T-helper 9 cell (primary cell): ENCODE measurements at places on chromosomes 6 and 20.

DNA sequence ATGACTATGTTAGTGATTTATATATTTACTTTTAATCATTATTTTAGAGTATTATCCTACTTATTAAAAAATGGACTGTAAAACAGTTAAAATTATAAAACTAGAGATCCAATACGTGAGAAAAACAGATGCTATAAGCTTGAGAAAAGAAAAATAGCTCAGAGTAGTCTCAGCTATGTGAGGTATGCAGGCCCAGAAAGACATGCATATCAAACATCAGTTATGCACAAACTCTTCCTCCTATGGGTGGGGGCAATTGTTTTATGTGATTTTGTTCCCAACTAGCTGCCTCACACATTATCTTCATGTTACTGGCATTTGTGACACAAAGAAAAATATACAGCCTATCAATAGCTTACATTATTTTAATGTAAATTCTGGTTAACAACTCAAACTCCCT, 28.8 kb downstream of the RARS2 start:
- DNase-seq, result no peak

GRCh38 chr6:27514906-27515495, 42.1 kb upstream of the ZNF184 start:
- no peak for DNase-seq

- DNase-seq, result no peak
Observed at GRCh38 chr20:46960536-46960935, 65.9 kb downstream of the EYA2 start.

DNA sequence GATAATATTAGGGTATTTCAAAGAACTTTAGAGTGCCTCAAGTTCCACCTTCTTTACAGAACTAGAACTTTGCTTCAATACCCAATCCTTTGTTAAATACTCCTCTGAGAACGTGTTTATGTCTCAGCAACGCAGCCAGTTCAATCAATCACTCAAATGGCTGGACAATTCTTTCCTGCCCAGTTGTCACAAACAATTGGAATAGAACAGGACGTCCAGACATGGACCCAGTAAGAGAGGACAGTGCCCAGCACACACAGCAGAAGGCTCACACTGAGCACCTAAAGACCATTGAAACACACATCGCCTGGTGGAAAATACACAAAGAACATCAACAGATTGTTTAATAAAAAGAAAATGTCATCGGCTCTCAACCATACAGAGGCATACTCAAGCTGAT, 140.6 kb downstream of the TTLL2 start:
- no peak for DNase-seq

DNA sequence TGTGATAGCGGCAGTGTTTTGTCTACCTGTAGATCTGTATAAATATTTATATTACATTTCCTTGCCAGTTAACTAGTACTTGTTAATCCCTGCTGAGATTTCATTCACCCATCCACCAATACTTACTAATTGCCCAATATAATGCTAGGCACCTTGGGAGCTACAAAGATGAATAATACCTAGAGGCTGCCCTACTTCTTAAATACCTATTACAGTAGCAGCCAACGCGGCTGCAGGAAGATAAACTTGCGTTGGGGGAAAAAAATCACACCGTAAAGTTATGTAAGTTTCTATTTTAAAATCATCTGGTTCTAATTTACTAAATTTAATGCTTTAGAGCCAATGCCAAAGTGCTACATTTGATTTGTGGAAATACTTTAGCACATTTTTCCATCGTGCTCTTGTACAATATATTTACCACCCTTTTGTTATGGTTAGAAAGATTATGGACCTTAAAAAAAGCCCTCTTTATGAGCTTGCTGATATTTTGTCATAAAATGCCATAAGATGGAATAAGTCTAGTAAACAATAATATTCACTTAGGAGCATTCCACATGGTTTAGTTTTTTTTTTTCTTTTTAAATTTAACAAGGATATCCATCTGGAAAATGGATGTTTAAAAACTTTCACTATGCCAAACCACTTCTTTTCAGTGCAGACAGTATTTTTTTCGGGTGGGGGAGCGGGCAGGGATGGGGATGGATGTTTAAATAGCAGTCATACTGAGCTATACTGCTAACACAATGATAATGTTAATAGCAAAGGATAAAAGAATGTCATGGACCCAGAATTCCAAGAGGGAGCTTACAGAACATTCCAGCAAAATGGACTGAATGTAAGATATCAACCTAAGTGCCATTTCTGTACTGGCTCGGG, 13.2 kb upstream of the NEDD9 start:
- DNase-seq, result no peak

- DNase-seq, result no peak
Observed at GRCh38 chr6:143271024-143271423, 179.5 kb downstream of the ADAT2 start.

DNA sequence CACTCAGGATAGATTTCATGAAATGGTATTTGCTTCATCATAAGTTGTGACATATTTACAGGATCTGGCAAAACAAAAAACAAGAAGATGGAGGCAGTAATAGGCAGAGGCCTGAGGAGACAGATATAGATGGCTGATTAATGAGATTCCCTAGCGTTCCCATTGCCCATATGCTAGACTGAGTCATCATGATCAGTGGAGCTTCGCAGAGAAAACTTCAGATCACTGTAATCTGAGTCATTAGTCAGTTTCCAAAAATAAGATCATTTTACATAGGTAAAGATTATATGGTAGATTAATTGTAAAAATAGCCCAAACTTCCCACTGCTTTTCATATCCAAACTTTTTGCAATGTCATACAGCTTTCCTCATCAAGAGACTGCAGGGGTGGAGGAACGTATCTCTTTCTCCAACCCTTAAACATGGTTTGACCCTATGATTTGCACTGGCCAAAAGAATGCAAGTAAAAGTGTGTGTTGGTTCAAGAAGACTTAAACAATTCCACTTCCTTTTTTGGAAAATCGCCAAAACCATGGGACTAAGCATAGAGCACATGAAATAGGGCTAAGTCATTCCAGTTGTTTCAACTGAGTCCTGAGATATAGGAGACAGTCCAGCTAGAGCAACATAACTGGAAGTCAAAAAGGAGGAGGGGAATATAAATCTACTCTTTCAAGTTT, 626.0 kb downstream of the RNF144B start:
- no peak for DNase-seq

DNA sequence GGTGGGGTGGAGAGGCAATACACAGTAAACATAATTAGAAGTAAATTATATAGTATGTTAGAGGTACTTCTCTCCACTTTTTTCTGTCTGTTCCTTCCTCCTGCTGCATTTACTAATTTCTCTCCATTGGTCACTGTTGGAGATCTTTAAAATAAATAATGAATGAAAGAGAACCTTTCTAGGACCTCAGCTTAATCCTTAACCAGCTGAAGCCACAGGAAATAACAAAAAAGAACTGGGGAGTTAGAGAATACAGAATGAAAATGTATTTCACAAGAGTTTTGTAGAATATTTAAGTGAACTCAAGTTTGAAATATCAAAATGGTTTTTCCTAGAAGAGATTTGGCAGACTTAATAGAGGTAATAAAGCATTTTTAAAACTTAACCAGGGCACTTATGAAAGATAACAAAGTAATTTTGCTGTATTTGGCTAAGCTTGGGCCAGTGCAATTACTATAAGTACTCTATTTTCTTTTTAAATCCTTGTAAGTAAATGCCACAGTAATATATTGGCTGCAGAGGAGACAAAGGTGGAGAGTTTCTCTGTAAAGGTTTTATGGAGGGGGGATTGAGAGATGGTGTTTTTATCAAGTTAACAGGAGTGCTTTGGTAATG, 405.0 kb downstream of the CDKAL1 start:
- no peak for DNase-seq

DNA sequence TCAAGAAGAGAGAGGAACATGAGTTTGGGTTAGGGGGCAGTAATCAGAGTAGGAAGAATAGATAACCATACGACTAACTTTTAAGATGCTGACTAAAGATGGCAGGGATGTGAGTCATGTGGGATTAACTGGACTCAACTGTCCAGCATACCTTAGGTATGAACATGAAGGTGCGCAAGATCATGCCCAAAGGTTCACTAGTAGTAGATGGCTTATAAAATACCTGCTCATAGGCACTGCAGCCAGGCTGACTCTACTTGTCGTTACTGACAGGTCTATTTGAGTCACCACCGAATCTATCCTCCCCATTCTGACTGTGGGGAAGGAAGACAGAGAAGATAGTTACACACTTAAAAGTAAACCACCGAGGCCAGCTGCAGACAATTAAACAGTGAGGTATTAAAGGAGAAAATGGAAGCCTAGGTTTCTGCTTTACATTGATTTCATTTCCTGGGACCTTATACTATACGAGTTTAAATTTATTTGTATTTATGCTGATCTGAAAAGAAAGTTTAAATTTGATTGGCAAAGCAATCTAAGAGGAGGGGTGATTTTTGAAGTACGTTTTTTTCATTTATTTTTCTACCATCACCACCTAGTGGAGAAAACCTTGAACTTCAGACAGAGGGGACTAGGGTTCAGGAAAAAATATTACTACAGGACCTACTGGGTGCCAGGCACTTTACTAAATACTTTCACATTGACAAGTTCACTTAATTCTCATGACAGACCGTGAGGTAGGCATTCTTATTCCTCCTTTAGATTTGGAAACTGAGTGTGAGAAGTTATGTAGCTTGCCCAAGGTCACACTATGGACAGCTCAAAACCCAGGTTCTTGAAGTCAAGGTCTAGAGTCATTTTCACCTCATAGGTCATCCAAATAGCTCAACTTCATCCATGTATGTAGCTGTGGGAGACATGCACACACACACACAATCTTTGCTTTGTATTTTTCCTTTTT, 4.0 kb upstream of the WRNIP1 start:
- no peak for DNase-seq

GRCh38 chr6:165721356-165721755, 58.3 kb upstream of the PDE10A start:
- no peak for DNase-seq

GRCh38 chr6:39901116-39901655, 33.1 kb downstream of the MOCS1 start:
- DNase-seq, result no peak

DNA sequence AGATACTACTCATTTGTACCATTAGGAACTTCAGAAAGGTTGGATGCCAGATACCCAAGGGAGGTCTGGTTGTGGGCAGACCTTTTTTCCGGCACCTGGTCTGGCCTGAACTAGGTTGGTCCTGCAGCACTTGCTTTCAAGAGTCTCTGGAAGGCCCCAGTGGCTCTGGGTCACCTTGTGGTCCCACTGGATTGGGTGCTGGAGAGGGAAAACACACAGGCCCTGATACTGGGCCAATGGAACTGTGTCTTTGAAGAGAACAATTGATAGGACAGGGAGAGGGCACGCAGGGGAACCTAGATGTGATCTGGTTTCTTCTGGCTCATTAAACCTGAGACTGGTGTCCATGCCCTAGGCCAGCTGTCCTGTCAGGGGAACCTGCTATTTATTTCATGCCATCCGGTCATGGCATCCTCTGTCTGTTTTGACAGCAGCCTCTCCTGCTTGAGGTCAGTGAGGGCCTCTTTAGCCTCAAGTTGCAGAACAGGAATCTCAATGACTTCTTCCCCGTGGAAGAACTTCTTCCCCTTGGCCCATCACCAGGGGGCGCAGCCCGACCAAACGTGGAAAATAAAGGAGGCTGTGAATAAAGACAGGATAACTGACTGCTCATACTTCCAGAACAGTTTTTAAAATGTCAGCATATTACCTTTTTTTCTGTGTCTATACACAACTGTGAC, 25.0 kb downstream of the TAF8 start:
- DNase-seq, result peak; percentile 42

DNA sequence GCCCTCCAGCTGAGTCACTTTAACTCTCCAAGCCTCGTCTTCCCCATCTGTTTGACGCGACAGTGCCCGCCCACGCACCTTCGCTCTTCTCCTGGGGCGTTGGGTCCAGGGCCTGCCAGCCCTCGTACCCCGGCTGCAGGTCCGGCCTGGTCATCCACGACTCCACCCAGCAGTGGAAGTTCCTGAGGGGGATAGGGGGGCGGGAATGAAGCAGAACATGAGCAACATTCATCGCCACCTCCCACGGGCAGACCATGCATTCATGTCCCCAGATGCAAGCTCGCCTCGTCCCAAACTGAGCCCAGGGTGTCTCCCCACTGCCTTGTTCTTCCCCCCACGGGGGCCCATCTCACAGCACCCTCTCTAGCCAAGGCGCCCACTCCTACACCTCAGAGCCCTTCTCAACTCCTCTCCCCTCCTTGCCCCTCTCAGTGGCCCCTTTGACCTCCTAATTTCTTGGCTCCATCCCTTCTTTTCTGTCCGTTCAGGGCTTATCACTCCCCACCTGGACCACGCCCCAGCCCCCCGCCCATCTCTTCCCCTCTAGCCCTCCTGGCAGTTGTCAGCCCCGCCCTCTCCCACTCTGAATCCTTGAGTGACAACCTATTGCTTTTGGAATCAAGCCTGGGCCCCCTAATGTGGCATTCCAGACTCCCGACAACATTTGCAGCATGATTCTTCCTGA, 23.7 kb downstream of the TGM2 start:
- no peak for DNase-seq

DNA sequence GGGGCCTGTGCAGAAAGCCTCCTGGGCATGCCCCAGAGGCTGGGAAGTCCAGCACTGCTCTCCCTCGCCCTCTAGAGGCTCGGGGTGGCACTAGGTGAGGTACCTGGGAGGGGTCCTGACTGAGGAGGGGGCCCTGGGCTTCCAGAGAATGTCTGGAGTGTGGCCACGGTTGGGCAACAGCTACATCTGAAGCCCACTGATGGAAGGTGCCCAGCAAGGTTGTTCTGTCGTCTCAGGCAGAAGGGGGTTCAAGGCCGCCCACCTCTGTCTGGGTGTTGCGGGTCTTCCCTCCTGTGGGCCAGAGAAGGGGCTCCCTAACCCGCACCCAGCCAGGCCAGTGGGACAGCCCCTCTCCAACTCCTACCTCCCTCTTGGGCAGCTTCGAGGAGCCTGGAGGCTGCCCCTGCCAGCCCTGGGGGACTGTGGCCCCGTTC, 11.4 kb upstream of the VEGFA start:
- DNase-seq, result no peak

- DNase-seq, result no peak
Observed at GRCh38 chr20:47300071-47300470, 56.4 kb downstream of the ZMYND8 start.

DNA sequence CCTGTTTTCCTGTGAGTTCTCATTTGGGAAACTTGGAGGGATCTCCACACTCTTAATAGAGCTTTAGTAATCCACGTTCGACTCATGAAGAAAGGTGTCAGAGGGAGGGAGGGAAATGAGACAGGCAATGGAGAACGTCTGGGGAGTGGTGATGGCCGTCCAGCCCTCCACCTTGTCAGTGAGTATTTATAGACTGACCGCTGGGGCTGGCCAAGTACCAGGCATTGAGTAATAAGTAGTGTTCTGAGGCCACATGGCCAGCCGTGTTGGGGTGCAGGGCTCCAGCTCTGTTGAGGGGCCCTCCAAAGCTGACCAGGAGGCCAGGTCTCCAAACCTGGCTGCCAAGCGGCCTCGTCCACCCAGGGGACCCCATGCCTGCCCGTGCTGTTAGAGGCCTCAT, 11.3 kb upstream of the DSN1 start:
- no peak for DNase-seq

GRCh38 chr6:34273242-34273805, 24.5 kb upstream of the SMIM29 start:
- DNase-seq, result no peak

- DNase-seq, result no peak
Observed at GRCh38 chr6:166739976-166740318, 112.9 kb upstream of the RPS6KA2 start.

GRCh38 chr6:9851541-9852380, 563.1 kb downstream of the TFAP2A start:
- no peak for DNase-seq

GRCh38 chr20:43068482-43068881, 121.2 kb downstream of the PTPRT start:
- no peak for DNase-seq

- DNase-seq, result no peak
Observed at GRCh38 chr6:166655251-166655650, 28.2 kb upstream of the RPS6KA2 start.
